ENCODE measurements at places on chromosomes 7 and 10. TPM values are rescaled to one million over a fixed set of nuclear protein-coding genes. Genes with fewer than 3 reads are reported as not detected.

DNA sequence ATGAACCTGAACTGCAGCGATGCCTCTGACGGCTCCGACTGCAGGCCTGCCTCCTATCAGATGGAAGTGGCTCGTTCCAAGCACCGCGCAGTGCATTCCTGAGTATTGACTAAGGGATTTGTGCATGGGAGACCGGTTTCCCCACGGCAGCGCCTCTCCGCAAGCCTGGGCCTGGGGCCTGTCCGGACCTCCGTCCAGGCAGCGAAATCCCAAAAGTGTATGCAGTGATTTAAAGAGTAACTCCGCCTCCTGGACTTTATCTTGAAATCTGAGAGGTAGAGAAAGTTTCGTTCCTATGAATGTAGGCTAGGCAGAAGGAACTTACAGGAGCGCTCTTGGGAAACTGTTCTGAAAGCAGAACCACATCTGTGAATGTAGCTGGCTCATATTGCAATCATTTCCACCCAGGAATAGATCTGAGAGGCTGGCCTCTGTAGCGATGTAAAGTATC is 106.2 kb upstream of the CELF2 start:
- peak; percentile 60 for DNase-seq

DNA sequence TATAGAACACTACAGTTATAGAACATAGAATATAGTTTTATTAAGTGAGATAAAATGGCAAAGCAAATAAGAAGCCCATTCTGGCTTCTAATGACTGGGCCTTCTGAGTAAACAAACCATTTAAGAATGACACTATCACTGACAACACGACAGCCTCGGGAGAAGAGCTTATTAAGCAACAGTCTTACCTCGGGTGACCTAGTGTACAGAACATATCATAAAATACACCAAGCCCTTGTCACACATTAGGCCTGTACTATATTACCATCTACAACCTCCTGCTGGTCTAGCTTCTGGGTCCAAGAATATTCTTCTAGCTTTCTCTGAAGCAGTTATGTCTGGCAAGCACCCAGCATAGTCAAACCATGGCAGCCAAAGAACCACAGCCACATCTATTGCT is 32.0 kb downstream of the CCDC186 start:
- DNase-seq: no peak

- no peak for DNase-seq
Observed at GRCh38 chr7:14834456-14834855, 68.1 kb downstream of the DGKB start.

GRCh38 chr10:3173171-3173878 is 743 bp upstream of the PITRM1 start:
- DNase-seq: peak; percentile 70

GRCh38 chr10:93991596-93992284 is 2.0 kb upstream of the PLCE1 start:
- peak; percentile 61 for DNase-seq

DNA sequence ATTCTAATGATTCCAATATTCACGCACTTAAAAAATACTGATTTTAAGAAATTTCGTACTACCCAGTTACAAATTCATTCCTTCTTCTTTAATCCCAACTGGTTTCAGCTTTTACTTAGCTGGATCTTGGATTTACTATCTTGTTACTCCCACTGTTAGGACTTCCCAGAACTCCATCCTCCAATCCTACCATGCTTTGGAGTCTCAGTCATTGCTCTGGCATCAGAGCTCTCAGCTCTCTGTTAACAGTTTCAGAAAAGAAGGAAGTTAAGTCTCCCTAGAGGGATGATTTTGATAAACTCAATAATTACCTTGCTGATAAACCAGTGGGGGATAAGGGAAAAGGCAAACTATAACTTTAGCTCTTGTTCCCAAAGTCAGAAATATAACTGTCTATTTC is 9.5 kb downstream of the PPA1 start:
- DNase-seq: no peak

Gene PPP3CB
- total RNA-seq: 64.5 TPM

Gene SORBS1
- total RNA-seq: 896 TPM
